ENCODE measurements at places on chromosomes 6 and 20.
A peak's percentile ranks its signal among the peaks of the same experiment; 100 is the strongest.

DNA sequence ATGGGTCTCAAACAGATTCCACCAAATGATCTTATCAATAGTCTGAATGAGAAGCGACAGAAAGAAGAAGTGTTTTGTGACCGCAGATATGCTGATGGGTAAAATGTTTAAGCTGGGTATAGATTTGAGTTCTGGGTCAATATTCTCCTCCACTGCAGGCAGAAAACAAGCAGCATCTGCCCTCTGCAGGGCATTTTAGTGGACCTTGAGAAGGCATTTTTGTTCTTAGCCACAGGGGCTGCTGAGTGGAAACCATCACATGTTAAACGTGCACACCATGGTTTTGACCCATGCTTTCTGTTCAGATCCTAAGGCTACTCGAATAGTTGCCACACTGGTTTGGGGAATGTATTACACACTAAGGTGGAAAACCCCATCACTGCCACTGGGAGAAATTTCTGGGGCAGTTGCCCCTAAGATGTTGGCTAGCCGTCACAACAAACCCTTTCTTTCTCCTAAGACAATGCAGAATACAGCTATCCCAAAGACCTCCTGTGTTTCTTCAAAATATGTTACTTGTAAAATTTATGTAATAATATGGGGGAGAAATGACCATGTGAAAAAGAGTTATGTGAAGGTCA, 5.5 kb downstream of the POU3F2 start:
- DNase-seq, result no peak

DNA sequence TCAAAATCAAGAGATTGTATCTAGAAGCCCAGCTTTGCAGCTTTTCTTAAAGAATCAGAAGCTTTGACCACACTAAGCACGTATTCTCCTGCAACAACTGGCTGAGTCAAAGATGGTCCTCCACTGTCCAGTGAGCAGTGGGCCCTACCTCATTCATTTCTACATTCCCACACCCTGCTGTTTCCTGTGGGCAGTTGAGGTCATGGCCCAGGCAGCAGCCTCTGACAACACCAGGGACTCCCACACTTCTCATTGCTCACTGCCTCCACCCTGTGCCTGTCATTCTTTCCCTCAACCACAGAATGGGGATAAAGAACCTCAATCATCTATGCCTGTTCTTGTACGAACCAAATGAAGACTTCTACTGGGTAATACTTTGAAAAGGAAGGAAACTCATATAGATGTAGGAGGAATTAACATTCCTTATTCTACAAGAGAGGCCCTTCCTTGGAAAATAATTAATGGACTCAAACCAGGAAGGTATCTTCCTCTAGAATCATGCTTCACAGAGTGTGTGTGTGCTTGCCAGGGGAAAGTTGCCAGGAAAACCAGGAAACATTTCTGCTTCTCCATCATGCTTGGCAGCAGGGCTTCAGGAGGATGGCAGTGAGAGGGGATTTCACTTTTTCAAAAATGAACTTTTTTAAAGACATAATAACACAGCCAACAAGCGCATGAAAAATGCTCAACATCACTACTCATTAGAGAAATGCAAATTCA, 191.7 kb upstream of the RIN2 start:
- no peak for DNase-seq

- DNase-seq, result no peak
Observed at GRCh38 chr6:16481697-16482399, 243.5 kb downstream of the GMPR start.

- peak; percentile 66 for DNase-seq
Observed at GRCh38 chr20:39112178-39112743, 150.1 kb downstream of the DHX35 start.

GRCh38 chr6:53724501-53724900, 58.9 kb upstream of the KLHL31 start:
- no peak for DNase-seq

DNA sequence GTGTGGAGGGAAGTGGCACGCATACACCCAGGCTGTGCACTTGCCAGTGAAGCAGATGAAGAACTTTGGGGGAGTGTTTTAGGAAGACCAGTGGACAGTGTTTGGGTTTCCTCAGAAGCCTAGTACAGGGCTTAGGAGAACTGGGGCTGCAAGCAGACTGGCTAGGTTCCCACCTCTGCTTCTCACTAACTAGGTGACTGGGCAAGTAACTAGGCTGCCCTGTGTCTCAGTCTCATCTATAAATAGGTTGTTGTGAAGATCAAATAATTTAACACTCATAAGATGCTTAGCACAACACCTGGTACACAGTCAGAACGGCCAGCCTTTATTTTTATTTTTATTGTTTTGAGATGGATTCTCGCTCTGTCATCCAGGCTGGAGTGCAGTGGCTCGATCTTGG, 312.1 kb downstream of the CDH26 start:
- DNase-seq, result no peak

DNA sequence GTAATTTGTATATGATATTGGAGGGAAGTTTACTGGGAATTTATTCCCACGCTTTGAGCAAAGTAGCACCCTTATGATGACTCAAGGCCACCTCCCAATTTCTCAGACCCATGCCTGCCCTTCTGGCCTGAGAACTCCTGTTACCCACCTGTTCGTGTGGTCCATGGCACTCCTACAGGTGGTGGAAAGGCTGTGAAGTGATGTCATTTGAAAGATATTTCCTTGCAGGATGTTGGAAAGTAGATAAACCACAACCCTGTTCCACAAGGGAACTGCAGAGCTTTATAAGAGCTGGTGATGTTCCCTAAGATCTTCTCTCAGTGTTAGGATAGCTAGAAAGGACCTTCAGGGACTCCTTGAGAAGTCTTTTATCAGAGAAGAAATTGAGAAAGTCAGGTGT, 70.5 kb downstream of the ADGRG6 start:
- DNase-seq, result no peak

- no peak for DNase-seq
Observed at GRCh38 chr6:161487694-161488093, 213.8 kb upstream of the AGPAT4 start.

DNA sequence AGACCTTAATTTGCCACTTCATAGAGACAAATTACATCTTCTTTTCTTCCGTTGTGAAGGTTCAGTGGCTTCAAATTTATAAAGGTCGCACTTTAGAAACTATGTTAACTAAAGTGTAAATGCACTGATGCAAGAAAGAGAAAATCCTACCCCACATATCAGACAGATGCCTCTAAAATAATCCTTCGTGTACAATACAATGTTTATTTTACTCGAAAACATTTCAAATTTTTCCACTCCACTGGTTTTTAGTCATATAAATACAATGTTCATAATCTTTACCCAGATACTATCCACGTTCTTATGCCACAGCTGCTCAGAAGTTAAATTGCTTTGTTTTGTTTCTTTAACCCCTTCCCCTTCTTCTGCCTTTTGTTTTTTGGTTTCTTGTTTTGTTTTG, 140.3 kb upstream of the LAMP5 start:
- DNase-seq, result no peak

DNA sequence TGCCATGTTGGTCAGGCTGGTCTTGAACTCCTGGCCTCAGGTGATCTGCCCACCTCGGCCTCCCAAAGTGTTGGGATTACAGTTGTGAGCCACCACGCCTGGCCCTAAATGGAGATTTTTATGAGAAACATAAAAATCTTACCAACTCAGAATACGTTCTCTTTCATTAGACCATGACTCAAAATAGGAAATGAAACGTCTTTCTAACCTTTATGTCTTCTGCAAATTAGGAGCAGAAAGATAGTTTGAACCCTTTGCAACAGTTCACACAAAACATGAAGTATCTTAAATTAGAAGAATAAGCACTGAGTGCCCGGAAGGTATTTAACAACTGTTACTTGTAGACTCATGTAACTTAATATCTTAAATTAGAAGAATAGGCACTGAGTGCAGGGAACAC, 48.3 kb downstream of the AHI1 start:
- DNase-seq, result no peak

- DNase-seq, result no peak
Observed at GRCh38 chr6:47490676-47491075, 13.1 kb downstream of the CD2AP start.

GRCh38 chr6:2784930-2785329, 19.7 kb downstream of the WRNIP1 start:
- DNase-seq, result no peak

- DNase-seq, result peak; percentile 34
Observed at GRCh38 chr20:47454298-47455132, 47.2 kb upstream of the NCOA3 start.

DNA sequence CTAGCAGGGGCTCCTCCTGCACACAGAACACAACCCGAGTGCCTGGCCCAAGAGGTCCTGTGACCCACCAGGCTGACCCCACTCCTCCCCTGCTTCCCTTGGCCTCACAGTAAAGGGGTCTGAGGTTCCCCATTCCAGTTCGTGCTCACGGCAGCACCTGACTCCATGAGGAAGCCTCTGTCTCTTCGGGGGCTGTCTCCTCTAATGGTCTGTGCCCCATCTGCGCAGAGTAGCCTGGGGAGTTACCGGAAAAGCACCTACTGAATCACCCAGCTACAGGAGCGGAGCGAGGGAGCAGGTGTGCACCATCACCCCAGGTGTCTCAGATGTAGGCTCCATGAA, 93.2 kb downstream of the ASXL1 start:
- DNase-seq, result no peak

- peak; percentile 75 for DNase-seq
Observed at GRCh38 chr20:62143957-62144825, 622 bp downstream of the SS18L1 start.

DNA sequence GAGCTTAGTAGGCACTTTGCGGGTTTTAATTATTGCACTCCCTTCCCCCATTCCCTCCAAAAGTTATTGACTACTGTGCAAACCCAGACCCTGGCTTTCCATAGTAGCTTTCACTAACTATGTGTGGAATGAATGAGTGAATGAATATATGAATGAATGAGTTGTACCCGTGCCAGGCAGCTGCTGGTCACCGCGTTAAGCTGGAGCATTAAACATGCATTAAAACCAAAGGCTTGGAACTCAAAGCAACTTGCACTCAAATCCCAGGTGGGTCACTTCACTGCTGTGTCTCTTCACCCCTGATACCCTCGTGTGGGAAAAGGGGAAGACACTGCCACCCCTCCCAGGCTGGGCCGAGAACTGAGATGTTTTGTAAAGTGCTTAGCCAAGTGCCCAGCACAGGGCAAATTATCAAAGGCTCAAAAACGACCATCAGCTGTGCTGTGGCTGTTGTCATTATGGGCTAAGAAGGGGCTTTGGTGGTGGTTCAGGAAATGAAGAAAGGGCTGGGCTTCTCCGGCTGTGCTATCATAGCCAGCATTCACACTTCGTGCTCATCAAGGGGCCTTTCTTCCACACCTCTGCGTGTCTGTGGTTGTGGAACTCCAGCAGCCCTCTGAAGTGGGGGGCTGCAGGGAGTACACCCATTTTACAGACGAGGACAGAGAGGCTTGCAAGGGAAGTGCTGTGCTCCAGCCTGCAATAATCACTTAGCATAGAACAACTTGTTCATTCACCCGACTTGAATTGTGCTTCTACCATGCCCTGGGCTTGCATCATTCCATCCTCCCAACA, 60.2 kb upstream of the STX16 start:
- DNase-seq, result no peak

DNA sequence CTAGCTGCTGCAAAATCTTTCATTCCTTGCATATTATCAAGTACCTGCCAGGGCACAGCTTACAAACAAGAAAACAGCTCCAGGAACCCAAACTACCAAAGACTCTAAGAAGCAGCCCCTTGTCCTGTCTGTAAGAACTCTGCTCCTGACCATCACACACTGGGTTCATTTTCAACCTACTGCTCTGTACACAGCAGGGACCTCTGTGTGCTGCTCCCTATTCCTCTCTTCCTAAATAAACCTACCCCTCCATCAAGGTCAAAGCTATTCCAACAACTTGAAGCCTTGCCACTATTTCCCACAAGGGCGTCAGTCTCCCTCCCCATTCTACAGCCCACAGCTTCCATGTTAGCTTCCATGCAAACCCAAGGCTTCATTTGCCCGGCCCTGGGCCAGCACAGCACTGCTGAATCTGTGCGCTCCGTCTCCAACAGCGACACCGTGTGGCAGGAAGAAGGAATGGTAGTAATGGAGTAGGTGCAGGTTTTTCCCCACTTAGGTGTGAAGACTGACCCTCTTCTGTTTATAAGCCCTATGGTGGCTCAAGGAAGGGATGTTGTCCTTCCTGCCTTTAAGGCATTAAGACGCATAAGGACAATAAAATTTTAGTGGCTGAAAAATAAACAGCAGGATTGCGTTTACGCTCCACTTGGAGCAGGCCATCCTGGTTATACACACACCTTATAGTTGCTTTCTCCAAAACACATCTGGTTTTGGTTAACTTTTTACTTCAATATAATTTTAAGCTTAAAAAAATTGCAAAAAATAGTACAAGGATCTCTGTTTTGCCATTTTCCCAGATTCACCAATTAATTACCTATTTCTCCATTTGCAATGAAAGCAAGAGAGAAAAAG, 115.2 kb upstream of the NXT1 start:
- peak; percentile 88 for DNase-seq

DNA sequence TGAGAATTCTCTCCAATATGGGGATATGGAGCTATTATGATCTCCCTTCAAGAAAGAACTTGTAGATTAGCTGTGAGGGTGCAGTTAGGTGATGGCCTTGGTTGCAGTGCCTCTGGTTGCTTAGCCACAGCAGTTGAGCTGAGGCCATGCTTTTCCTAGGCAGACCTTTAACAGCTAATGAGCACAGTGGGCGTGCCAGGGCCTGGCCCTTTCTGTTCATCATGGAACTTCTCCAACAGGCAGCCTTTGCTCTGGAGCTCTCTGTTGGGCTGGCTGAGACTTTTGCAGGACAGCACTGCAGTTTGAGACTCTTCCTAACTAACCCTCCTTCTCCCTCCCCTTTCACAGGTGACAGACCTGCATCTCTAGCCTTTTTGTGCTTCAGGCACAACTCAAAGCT, 39.7 kb upstream of the TMEM170B start:
- DNase-seq, result no peak

GRCh38 chr6:108116546-108117426, 42.2 kb upstream of the OSTM1 start:
- peak; percentile 46 for DNase-seq

- DNase-seq, result no peak
Observed at GRCh38 chr20:13199279-13199678, 21.8 kb upstream of the ISM1 start.

- DNase-seq, result no peak
Observed at GRCh38 chr6:53189554-53189953, 40.9 kb upstream of the GCM1 start.

- no peak for DNase-seq
Observed at GRCh38 chr6:24079076-24079475, 46.9 kb upstream of the NRSN1 start.

DNA sequence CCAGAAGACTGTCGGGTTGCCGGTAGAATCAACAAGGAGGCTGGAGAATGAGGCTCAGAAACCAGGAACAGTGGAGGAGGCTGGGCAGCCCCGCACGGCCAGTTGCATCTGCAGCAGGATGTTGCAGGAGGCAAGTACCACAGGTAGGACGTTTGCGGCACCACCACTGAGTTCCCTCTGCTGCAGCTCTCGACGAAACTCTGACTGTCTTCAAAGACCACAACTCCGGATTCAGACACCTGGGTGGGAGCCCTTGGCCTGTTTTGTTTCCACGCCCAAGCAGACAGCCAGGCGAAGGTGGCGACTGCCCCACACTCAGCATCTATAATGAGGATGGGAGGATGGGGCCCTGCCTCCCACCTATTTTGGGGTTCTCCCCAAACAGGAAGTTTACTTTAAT, 218.2 kb downstream of the ZDHHC14 start:
- no peak for DNase-seq
